ENCODE measurements at places on chromosomes 6 and 20.
A peak's percentile ranks its signal among the peaks of the same experiment; 100 is the strongest.

DNA sequence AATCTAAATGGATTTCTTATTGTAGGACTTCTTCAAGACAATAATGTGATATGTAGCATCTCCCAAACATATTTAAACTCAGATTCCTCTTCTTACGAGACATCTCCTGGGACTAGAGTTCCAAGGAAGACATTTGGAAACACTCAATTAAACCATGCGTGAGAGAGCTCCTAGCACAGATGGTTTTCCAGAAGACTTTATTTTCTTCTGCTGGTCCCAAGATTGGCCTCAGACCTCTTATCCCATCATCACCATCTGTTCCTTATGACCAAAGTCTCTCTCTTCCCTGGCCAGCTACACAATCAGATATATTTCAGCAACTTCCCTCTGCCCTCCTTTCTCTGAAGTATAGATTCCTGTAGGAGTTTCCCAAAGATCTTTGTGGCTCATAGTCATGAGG is 93.2 kb upstream of the JARID2 start:
- DNase-seq = no peak

- no peak for DNase-seq
Observed at GRCh38 chr6:70616728-70617260, 50.1 kb downstream of the SDHAF4 start.

DNA sequence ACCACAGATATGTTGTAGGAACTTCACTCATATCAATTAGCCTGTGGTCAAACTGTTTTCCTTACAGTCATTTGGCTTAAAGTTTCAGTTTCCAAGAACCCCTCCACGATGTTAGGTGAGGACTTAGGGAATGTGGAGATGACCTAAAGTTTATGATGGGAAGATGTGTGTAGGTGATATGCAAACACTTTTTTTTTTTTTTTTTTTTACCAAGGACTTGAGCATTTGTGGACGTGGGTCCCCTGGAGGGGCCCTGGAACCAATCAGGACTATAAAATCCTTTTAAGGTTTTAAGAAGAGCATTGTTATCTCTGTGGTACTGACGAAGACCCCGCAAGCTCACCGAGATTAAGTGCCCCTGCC is 478 bp upstream of the MTHFD1L start:
- peak; percentile 10 for DNase-seq

- DNase-seq = peak; percentile 82
Observed at GRCh38 chr6:32244946-32245398, 21.1 kb upstream of the NOTCH4 start.
